ENCODE measurements at places on chromosomes 5 and 9.

- no peak for DNase-seq
Measured at GRCh38 chr9:81964218-81965171, 21.2 kb downstream of the SPATA31D3 start.

- DNase-seq = no peak
Measured at GRCh38 chr5:93902288-93902687, 160.9 kb upstream of the POU5F2 start.

DNA sequence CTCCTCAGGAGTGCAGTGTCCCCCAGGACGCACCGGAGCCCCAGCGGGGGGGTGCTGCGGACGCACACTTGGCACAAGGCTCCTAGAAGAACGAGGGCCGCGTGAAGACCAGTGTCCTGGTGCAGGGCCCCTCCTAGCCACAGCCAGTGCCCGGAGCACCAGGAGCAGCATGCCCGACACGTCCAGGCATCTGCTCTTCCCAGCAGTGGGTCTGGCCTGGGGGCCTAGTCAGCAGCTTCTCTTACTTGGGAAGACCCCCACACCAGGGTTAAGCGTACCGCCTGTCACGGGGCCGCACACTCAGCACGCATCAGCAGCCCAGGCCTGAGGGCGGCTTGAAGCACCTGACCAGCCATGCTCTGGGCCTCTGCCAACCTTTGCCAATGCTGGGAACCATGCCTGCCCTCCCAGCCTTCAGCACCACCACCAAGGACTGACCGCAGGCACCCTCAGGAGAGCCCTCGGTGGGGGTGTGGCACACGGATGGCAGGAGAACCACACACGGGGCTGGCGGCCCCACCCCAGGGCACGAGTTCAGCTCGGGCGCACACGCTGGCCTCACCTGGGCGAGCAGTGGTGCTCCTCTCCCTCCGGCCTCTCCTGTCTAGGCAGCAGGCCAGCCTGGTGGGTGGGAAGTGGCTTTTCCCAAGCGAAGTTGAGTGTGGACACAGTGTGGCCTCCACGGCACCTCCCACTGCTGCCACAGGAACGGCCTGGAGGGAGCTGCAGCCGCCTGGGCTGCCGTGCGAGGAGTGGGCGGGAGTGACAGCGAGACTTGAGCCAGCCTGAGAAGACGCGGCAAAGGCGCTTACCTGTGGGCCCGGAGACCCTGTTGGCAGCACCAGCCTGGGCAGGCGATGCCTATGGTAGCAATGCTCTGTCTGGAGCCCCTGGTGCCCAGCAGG is 12.0 kb upstream of the AJM1 start:
- DNase-seq = no peak

DNA sequence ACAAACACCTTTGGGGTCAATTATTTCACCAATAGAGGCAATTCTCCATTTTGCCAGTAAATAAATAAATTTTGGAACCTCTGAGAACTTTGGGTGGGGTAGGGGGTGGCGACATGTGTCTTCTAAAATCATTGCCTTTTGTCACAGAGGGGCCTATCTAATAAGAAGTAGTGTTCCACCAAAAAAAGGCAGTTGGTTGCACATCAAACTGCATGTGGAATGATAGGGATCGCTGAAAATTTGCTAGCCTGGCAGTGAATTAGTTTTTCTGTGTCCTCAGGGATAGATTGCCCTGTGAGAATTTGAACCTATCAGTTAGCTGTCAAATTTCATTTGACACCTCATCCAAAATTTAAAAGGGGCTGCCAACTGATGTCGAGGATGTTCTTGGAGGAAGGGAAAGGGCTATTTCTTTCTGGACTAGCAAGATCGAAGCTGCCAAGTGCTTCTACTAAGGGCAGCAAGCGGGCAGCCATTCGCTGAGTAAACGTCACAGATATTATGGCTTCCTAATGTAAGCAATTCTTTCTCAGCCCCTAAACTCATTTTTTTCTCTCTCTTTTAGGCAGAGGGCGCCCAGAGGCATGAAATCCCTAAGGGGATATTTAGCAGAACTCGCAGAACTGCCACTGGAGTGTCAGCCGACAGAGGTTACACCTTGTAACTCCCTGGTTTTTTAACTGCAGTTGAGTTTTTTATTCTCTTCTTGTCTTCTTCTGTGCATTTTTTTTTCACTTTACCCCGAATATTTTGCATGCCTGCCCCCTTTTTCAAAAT is 2208.1 kb upstream of the WWC1 start:
- no peak for DNase-seq

GRCh38 chr9:111939322-111939721 is 42.7 kb downstream of the UGCG start:
- no peak for DNase-seq

GRCh38 chr9:33341182-33341581 is 50.9 kb downstream of the NFX1 start:
- no peak for DNase-seq

- DNase-seq = no peak
Measured at GRCh38 chr9:132976571-132976970, 1.9 kb upstream of the GFI1B start.

- DNase-seq = no peak
Measured at GRCh38 chr5:172686111-172686510, 45.0 kb downstream of the NEURL1B start.

DNA sequence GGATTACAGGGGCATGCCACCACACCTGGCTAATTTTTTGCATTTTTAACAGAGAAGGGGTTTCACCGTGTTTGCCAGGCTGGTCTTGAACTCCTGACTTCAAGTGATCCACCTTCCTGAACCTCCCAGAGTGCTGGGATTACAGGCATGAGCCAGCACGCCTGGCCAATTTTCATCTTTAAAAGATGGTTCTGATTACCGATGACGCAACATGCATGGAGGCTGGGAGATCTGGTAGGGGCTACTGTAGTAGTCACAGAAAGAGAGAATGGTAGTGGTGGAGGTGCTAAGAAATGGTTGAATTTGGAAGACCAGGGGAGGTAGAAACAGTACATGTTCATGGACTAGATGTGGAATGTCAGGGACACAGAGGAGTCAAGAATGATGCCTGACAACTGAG is 22.4 kb upstream of the RETREG1 start:
- no peak for DNase-seq

DNA sequence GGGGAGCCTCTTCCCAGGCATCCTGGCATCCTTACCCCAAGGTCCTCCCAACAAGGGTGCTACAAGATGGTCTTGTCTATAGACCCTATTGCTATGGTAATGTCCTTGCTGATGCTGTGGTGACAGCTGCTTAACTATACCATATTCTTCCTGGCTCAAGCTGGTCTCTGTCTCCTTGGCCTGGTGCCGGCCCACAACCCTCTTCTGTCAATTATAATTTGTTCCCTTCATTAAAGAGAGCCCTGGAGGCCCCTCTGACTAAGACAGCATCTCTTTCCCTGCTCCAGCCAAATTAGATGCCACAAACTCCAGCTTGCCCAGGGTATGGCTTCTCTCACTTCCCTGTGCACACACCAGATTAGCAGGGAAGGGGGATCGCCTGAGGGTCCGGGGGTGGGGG is 86.7 kb downstream of the PSD2 start:
- no peak for DNase-seq

GRCh38 chr9:27108981-27109541 is at the start of gene TEK:
TSS of gene TEK (plus strand) at chr9:27109225. CDS start at chr9:27109591, 366 bp downstream.
- no peak for DNase-seq

GRCh38 chr5:170292179-170293104 is 5.1 kb downstream of the LCP2 start:
- DNase-seq = no peak

GRCh38 chr9:128886211-128886891 is 4.4 kb downstream of the LRRC8A start:
- no peak for DNase-seq

GRCh38 chr5:123438902-123439301 is 15.7 kb upstream of the CEP120 start:
- no peak for DNase-seq

DNA sequence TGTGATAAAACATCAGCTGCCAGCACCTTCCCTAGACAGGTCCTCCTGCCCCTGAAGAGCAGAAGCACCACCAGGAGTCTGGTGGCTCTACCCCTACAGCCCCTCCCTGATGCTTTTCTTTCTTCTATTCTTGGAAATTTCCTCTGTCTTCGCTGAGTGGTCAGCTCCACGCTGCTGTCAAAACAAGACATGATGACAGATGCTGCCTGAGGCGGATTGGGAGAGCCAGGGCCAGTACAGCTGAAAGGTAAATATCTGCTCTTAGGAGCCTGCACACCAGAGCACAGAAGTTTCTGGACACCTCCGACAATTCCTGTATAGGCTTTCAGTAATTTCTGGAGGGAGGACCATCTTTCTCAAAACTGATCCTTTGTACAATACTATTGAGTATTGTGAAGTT is 4.7 kb upstream of the OR1Q1 start:
- DNase-seq = no peak

All from T-helper 22 cell (primary cell).